ENCODE measurements at places on chromosomes 12 and 14. TPM values are rescaled to one million over a fixed set of nuclear protein-coding genes. Genes with fewer than 3 reads are reported as not detected.

C14orf132 gene
- 23.2 TPM for total RNA-seq

PTPRQ gene
- total RNA-seq: 1.1 TPM

- peaks cover 23% of the 10 kb centered on the region for H3K36me3 ChIP-seq
- peaks cover 20% of the 10 kb centered on the region for H3K4me1 ChIP-seq
- peaks cover 3% of the 10 kb centered on the region for H3K27me3 ChIP-seq
- H3K27ac ChIP-seq: no peak overlapping the region
These were observed 4.2 kb upstream of the AJUBA start for GRCh38 chr14:22986508-22987054.

GRCh38 chr12:50055831-50056638 lies 1.4 kb upstream of the ASIC1 start:
- H3K27ac ChIP-seq: no peak overlapping the region
- peaks cover 36% of the 10 kb centered on the region for H3K4me1 ChIP-seq
- peaks cover 56% of the 10 kb centered on the region for H3K27me3 ChIP-seq
- no peaks in the 10 kb centered on the region for H3K36me3 ChIP-seq
- H3K4me3 ChIP-seq: no peak overlapping the region
- DNase-seq: no peak

- no peak overlapping the region for H3K27ac ChIP-seq
- H3K4me3 ChIP-seq: no peak overlapping the region
- no peaks in the 10 kb centered on the region for H3K27me3 ChIP-seq
- H3K4me1 ChIP-seq: peaks cover 5% of the 10 kb centered on the region
These were observed 67.9 kb downstream of the GNS start for GRCh38 chr12:64691227-64691794.

DNA sequence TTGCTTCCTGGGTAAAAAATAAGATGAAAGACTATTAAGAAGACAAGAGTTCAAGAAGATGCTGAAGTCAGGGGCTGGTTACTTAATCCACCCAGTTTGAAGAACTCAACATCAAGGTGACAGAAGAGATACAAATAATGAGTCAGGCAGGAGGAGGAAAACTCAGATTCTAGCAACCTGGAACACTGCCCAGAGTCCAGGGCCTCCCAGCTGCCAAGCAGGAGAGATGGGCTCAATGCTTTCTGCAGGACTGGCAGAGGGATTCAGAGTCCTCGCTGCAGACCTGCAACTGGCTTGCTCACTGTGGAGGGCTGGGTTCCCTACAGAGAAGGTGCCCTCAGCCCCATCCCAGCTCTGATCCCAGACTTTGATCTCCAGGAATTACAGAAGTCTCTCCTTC lies 28.6 kb upstream of the CEBPE start:
- H3K36me3 ChIP-seq: no peaks in the 10 kb centered on the region
- H3K27ac ChIP-seq: no peak overlapping the region
- H3K27me3 ChIP-seq: no peaks in the 10 kb centered on the region
- peaks cover 10% of the 10 kb centered on the region for H3K4me1 ChIP-seq
- no peak for DNase-seq

DNA sequence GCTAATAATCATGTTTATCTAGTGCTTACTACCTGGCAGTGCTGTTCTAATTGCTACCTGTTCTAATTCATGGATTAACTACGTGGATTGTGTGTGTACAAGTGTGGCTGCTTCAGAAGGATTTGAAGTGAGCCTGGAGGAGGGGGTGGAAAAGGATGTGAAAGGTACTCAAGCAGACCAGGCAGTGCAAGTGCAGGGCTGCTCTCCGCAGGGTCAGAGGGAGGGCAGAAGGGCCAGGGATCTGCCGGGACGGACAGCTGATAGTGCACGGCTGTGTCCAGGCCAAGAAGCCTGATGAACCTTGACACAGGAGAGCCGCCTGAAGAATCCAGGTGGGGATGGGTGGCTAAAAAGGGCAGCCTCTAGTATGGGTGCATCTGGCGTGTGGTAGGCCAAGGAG lies 28.5 kb downstream of the PIWIL1 start:
- H3K36me3 ChIP-seq: no peaks in the 10 kb centered on the region
- no peak overlapping the region for H3K27ac ChIP-seq
- DNase-seq: no peak

- peaks cover 92% of the 10 kb centered on the region for H3K36me3 ChIP-seq
- DNase-seq: no peak
- no peaks in the 10 kb centered on the region for H3K27me3 ChIP-seq
- no peak overlapping the region for H3K27ac ChIP-seq
- no peak overlapping the region for H3K4me3 ChIP-seq
- H3K4me1 ChIP-seq: no peaks in the 10 kb centered on the region
These were observed 35.1 kb downstream of the SENP1 start for GRCh38 chr12:48070731-48071130.

DNA sequence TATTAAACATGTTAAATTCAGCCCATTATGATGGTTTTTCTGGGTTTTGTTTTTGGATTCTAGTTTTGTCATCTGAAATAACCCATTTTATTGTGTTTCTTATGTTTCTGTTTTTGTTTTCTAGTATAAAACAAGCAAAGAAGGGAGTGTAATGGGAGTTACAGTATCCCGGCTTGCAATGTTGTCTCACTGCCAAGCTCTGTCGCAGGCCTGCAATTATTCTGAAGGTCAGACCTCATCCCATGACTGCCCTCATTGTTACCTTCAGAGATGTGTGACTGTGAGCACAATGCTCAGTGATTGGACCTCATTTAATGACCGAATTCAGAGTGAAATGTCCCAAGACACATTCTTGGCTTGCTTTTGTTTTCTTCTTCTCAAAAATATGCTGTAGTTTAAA lies 73.0 kb upstream of the ATF1 start:
- no peaks in the 10 kb centered on the region for H3K4me1 ChIP-seq
- H3K27me3 ChIP-seq: no peaks in the 10 kb centered on the region
- no peak for DNase-seq
- H3K36me3 ChIP-seq: no peaks in the 10 kb centered on the region

DNA sequence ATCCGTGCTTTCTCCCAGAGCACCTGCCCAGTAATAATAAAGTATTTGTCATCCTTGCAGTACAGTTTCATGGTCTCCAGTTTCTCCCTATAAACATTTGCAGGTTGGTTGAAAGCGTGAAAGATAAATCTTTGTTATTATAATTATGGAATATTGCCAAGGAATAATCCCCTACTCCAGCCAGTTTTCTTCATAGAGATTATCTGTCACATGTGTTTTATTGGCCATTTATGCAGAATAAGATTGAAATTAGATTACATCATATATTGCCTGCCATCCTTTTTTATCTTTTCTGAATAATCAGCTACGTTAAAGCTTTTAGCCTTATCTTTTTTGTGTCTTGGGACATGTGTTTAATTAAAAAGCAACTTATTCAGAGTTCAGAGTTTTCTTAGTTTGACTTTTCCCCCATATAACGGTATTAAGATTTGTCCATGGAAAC lies 168.0 kb downstream of the KICS2 start:
- no peak for DNase-seq
- H3K27me3 ChIP-seq: no peaks in the 10 kb centered on the region
- no peaks in the 10 kb centered on the region for H3K4me1 ChIP-seq
- H3K27ac ChIP-seq: no peak overlapping the region
- no peak overlapping the region for H3K4me3 ChIP-seq

DNA sequence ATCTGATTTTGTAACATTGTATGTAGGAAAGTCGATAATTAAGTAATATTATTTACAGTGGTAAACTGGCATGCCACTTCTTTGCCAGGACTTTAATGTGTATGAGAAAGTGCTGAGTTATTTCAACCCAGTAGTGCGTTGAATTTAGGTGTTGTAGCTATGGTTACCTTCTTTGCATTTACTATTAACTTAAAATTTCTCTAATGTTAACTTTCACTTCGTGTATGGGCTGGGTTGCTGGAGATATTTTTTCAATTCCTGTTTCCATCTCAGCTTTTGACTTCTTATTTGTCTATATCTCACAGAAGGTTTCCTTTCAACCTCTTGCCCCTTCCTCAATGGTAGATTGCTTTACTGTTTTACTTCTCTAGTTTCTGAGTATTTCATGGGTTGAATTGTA lies 1345.6 kb downstream of the FSCB start:
- H3K4me3 ChIP-seq: no peak overlapping the region
- H3K27me3 ChIP-seq: no peaks in the 10 kb centered on the region
- H3K27ac ChIP-seq: no peak overlapping the region
- no peak for DNase-seq
- H3K4me1 ChIP-seq: no peaks in the 10 kb centered on the region

AKAP6 gene
- total RNA-seq: 3.7 TPM

DNA sequence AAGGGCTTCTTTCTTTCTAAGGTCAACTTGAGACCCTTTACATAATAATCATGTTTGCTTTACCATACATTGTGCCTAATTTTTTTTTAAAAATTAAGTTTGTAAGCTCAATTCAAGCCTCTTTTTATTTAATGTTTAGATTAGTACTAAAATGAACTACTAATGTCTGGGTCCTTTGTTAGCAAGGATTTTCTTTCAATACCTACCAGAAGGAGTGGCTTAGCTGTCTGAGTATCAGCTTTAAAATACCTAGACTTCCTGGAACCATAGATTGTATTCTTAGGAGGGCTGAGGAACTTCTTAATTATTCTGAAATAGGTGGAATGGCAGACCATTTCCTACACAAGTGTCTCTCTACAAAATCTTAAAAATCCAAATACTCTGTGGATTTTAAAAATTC lies 122.1 kb downstream of the HMGA2 start:
- no peaks in the 10 kb centered on the region for H3K4me1 ChIP-seq
- no peak overlapping the region for H3K27ac ChIP-seq
- DNase-seq: no peak
- H3K36me3 ChIP-seq: no peaks in the 10 kb centered on the region

Measured in left lung (tissue), 14 donors.